ENCODE measurements at places on chromosomes 11 and 22. TPM values are rescaled to one million over a fixed set of nuclear protein-coding genes. Genes with fewer than 3 reads are reported as not detected.
A peak's percentile ranks its signal among the peaks of the same experiment; 100 is the strongest.

DNA sequence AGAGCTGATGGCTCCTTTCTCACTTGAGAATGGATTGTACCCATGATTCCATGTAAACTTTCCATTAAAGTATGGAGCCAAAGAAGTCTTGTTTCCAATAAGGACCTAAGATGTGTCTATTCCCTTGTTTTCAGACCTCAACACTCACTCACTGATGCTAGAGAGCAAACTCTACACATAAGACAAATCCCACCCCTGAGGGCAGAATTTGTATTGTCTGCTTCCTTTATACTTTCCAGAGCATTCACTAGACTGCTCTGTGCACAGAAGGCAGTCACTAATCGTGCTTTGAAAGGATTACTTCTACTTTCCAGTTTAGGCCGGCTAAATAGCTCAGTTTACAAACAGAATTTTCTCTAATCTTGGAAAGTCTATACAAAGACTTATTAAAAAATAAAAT lies 6.4 kb downstream of the ANKRD49 start:
- DNase-seq: no peak

DNA sequence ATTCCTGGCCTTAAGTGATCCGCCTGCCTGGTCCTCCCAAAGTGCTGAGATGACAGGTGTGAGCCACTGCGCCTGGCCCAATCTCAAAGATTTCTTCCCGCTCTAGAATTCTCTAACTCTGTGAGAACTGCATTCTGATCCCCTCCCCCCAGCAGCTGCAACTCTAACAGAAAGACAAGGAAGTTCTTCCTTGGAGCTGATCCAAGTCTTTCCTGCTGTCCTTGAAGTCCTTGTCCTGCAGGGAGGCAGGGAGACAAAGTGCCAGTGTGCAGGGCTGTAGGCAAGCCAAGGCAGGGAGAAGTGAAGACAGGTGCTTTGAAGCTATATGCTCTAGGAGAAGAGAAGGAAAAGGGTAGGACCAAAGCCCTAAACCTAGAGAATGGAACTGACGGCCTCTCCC lies 9.5 kb upstream of the GGA1 start:
- no peak for DNase-seq

- no peak for DNase-seq
These were observed 5.1 kb downstream of the MYEOV start for GRCh38 chr11:69299023-69299461.

TMEM191C gene
- polyA plus RNA-seq: 3.6 TPM

GRCh38 chr11:78635814-78636506 lies 61.3 kb upstream of the NARS2 start:
- no peak for DNase-seq

PHOX2A gene
- not detected for polyA plus RNA-seq

DNA sequence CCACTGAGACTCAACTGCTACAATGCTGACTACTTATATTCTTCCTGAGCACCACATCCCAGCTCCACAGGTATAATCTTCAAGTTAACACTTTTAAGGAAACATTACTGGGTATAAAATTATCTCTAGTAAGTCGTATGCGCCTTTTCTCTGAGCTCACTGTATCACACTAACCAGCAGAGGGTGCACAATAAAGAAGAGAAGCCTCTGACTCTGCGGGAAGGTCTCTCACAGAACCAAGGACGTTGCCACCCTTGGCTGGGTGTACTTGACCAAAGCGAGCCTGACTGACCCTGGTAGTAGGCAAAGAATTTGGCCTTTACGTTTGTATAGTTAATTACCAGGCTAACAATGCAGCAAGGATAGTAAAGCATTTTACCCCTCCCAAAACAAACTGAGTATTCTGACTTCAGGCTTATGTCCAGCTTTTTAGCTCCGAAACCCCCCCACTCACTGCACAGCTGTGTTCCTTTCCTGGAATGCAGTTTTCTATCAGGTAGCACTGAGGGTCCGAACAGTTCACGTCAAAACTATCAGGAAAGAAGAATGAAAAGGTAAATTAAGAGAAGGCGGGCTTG lies at the start of gene BTBD18:
Gene BTBD18 (minus strand): TSS at position 144 of the 578 bp plus-strand sequence. CDS start 631 bp downstream, outside the sequence.
- DNase-seq: peak; percentile 15

FGF19 gene
- not detected for polyA plus RNA-seq

P2RX6 gene
- polyA plus RNA-seq: 0.19 TPM

HTR3B gene
- not detected for polyA plus RNA-seq

GRCh38 chr11:43573233-43573632 lies 107.3 kb upstream of the HSD17B12 start:
- no peak for DNase-seq

GRCh38 chr11:27485930-27486773 lies 13.6 kb upstream of the LGR4 start:
- no peak for DNase-seq

- DNase-seq: no peak
These were observed 7.4 kb upstream of the CLMP start for GRCh38 chr11:123202155-123203151.

BTBD18 gene
- 0.44 TPM for polyA plus RNA-seq

MMP8 gene
- polyA plus RNA-seq: not detected

DNA sequence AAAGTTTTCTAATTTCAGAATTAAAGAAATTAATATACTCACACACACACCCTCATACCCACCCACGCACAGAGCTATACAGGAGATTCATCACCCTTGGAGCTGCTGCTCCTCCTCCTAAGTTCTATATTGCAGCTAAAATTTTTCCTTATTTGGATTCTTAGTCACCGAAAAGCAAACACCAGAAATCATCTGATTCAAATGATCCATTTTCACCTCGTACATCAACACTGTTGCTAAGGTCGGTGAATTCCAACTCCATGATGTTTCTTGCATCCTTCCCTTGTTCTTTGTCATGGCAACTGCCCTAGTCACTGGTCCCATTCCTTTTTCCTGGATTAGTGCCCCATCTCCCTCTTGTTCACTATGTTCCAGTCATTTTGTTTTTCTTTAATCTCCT lies 286.2 kb downstream of the GRM5 start:
- no peak for DNase-seq

DNA sequence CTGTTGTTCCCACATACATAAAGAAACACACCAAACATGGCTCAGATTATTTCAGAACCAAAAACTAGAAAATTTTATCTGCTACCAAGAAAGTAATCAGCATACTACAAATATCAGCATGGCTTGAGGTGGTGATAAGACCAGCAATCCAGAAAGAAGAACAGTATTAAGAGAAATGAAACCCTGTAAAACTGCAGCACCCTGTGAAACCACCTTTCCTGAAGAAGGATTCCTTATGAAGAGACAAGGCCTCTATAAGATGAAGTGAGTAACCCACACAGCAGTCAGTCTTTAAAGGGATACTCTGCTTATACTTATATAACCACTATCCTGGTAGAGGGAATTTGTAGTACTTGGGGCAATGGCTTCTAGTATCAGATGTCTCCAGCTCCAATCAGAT lies 49.9 kb downstream of the RSF1 start:
- no peak for DNase-seq

DNA sequence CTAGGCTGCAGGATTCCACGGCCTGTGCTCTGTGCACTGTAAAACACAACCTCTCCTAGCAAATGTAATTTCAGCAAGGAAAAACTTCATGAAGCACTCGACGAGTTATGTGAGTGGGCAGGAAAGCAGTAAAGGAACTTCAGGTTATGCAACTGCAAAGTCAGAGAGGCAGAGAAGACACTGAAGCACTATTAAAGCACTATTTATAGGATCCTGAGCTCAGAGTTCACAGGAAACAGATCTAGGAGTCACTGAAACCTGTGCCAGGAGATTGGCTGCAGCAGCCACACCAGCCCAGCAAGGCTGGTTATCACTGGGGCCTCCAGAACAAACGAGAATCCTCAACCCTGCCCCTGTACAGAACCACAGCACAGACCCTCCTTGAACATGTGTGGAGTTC lies 2.5 kb downstream of the SMIM35 start:
- no peak for DNase-seq

NXPE1 gene
- not detected for polyA plus RNA-seq

DNA sequence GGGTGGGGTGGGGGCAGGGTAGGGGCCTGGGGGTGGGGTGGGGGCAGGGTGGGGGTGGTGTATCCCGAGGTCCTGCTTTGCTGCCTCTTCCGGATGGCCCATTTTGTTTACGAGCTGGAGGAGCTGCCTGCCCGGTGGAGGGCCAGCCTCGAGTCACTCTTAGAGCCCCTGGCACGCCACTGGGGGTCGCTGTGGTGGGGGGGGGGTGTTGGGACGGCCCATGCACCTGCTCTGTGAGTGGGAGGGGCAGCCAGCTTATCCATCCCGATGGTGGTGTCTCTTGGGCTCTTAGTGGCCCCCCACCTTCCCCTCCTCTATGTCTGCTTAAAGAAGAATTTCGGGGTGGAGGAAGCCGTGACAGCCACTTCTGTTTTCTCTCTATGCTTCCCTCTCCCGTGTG lies 24.6 kb downstream of the MRGPRD start:
- peak; percentile 30 for DNase-seq

CHST1 gene
- not detected for polyA plus RNA-seq

- no peak for DNase-seq
These were observed 41.0 kb downstream of the TRAF6 start for GRCh38 chr11:36469063-36469462.

DNA sequence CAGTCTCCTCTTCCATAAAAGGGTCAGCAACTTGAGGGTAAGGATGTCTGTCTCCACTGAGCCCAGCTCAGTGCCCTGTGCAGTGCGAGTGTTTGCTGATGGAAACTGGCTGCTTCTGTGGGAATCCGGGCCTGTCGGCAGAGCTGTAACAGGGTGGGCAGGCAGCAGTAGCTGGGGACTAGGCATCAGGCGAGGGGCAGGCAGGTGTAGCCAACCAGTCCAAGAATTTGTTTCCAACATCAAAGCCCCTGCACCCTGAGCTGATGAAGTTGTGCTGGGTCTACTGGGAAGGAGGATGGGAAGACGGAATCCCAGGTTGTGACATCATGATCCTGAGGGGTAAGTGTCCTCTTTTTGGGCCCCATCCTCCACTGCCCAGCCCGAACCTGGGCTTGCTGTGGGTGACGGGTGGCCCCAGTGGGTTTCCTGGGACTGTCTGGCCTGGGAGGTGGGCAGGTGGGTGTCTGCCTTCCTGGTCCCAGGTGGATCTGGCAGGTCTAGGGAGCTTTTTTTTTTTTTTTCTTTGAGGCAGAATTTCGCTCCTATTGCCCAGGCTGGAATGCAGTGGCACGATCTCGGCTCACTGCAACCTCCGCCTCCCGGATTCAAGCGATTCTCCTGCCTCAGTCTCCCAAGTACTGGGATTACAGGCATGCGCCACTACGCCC lies 11.0 kb downstream of the SLC29A2 start:
- no peak for DNase-seq

DNA sequence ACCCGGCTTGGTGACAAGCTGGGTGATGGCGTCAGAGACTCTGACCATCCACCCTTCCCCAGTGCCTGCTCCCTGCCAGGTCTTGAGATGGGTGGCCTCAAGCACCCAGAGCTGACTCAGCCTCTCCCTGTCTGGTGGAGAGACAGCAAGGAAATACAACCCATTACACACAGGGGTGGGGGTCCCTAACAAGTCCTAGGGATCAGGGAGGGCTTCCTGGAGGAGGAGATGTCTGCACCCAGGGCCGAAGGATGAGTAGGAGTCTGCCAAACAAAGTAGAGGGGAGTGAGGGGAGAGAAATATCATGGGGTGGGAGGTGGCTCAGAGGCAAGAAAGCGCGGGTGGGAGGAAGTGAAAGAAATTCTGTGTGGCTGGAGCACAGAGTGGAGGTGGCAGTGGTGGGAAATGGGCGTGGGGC lies 6.8 kb downstream of the MAFF start:
- DNase-seq: peak; percentile 5

ADAMTS15 gene
- not detected for polyA plus RNA-seq

C11orf21 gene
- polyA plus RNA-seq: 10.8 TPM

- DNase-seq: no peak
These were observed 9.3 kb downstream of the TNKS1BP1 start for GRCh38 chr11:57315491-57315890.

DNA sequence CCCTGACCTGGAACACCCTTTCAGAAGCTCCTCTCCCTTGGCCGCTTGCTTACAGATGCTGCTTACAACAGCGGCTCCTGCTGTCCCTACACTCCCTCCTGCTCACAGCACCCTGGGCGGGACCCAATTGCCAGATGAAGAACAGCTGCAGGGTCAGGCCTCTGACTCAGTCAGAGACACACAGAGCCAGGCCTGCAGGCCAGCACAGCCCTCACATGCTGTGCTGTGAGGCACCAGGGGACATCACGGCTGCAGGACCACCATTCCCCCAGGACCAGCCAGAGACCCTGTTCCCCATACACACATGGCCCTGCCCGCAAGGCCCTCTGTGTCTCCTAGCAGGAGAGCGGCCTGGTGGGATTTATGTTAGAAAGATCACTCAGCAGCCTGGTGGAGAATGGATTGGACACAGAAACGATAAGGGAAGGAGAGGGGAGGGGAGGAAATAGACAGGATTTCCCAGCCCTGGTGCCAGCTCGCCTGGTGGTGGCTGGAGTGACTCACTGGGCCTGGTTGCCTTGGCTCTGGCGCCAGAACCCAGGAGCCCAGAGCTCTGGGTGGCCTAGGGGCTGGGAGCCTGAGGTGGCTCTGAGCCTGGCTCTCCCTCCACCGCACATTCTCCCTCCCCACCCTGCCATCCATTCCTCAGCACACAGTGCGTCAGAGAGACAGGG lies 6.7 kb downstream of the CAPN5 start:
- DNase-seq: no peak

DNA sequence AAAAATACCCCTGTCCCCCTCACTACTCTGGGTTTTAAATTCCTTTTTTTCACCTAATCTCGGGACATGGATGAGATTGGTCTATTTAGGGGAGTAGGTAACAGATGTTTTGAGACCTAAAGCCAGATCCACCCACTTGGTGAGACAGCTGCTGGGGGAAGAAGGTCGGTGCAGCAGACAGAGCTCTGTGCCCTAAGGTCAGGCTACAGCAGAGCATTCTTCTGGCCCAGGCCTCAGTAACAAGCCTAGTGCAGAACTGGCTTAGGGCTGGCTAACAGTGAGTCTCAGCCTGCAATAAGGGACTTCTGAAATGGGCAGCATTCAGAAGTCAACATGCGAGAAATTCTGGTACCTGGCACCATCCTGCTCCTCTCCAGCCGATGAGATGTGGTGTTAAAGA lies 444.9 kb upstream of the KIRREL3 start:
- DNase-seq: no peak
